ENCODE measurements at places on chromosomes 2 and 18.
A peak's percentile ranks its signal among the peaks of the same experiment; 100 is the strongest.

DNA sequence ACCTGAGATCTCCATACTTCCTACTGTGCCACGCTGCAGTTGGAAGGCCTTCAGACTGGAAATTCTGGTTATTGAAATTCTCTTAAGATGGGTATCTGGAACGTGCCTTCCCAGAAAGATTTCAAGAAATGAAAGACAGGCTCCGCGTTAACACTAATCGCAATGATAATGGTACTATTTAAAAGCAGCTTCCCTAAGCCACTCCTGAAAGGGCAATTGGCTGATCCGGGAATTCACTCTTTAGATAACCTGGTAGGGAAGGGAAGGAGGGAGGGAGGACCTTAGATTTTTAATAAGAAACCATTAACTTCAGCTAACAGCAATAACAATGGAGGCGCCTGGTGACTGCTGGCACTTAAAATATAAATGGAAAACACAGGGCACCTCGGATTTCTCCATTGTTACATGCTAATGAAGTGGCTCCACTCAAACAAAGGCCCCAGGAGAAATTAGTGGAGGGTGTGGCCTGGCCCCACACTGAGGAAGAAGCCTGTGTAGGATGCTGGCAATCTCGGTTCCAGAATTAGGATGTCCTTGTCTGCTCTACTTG lies 22.5 kb upstream of the MTA3 start:
- DNase-seq: no peak

DNA sequence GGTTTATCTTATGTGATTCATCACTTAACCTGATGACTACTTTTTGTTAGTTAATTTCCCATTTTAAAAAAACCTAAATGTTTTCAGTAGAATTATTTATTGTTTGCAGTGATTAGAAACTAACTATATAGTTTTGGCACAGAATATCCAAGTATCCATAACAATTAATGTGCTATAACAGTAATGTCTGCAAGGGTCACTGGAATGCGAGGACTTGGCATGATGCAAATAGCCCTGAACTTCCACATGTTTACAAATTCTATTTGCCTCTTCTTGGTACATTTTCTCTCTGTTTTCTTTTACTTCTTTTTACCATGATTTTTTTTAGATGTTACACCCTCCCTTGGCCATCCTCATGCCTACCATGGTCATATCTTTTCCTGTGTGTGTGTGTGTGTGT lies 49.3 kb upstream of the GALNT3 start:
- no peak for DNase-seq

DNA sequence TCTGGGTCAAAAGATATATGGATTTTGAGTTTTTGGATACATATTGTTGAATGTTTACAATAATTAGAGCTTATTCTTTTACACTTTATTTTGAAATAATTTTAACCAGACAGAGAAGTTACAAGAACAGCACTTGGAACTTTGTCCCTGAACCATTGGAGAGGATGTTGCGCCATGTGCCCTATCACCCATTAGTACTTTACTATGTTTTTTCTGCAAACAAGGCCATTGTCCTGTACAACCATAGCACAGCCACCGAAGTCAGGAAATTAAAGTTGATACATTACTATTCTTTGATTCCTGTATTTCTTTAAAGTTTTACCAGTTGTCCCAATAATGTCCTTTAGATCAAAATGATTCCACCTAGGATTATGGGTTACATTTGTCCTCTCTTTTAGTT lies 188.8 kb downstream of the ACKR3 start:
- DNase-seq: no peak

- DNase-seq: no peak
Measured at GRCh38 chr2:205929246-205929942, 156.6 kb downstream of the INO80D start.

GRCh38 chr2:190964170-190964795 lies 49.7 kb downstream of the STAT1 start:
- DNase-seq: no peak

- no peak for DNase-seq
Measured at GRCh38 chr2:112698834-112699515, 21.8 kb upstream of the NT5DC4 start.

DNA sequence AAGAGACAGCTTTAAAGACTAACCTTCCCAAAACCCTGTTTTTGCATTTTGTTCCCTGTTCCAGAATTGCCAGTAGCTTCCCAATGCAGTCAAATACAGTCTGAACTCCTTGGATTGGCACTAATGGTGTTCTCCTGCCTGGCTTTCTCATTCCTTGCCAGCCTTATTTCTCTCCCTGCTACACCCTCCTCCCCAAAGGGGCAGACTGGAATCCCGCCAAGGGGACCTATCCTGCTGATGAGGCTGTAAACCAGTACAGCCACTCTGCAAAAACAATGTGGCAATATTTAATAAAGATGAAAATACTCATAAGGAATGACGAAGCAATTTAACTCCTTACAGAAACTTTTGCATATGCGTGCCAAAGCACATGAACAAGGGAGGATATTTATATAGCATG lies 4.5 kb upstream of the SLC4A5 start:
- DNase-seq: no peak

DNA sequence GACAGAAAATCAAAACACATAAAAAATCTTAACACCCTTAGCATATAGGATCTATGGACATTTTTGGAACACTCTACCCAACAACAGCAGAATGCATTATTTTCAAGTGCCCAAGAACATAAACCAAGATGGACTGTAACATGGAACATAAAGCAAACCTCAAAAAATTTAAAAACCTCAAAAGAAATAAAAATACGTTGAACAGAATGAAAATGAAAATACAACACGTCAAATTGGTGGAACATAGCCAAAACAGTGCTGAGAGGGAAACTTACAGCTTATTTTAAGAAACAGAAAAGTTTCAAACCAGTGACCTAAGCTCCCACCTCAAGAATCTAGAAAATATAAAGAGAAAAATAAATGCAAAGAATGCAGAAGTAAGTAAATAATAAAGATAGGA lies 58.3 kb upstream of the BCL2L11 start:
- no peak for DNase-seq

GRCh38 chr2:123720760-123721159 lies 304.3 kb upstream of the CNTNAP5 start:
- no peak for DNase-seq

DNA sequence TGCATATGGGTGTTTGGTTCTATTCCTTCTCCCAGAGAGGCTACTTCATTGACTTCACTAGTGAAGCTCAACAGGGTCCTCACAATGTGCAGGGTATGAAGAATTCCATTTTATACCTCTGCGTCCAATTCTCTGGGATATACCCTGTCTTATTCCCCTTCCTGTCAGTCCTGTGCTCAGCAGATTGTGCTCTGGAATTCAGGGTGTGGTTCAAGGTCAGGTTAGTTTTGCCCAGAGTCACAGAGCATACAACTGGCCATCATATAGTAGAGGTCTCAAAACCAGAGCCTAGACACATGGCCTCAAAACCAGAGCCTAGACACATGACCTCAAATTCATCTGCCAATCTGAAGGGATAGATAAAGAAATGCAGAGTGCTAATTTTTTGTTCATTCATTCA lies 38.8 kb upstream of the VIT start:
- DNase-seq: no peak

DNA sequence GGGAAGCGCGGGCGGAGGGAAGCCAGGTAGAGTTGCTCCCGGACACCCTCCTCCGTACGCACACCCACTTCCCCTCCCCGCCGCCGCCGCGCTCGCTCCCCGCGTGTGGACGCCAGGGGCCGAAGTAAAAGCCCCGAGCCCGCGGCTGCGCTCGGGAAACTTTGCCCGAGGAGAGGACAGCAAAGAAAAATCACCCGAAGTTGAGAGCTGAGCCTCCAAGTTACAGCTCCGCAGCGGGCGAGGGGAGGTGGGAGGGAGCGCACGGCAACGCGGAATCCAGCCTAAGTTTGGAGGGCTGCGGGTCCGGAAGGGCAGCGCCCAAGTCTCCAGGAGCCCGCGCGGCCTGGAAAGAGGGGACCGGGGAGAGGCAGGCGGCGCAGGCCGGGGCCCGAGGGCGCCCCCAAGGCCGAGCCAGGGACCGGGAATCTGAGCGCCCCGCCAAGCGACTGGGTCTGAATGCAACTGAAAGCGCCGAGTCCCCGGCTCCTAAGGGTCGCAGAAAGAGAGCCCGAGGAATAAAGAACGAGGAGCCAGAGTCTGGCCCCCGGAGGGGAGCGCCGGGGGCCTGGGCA lies 706 bp upstream of the BCL11A start:
- peak; percentile 37 for DNase-seq

DNA sequence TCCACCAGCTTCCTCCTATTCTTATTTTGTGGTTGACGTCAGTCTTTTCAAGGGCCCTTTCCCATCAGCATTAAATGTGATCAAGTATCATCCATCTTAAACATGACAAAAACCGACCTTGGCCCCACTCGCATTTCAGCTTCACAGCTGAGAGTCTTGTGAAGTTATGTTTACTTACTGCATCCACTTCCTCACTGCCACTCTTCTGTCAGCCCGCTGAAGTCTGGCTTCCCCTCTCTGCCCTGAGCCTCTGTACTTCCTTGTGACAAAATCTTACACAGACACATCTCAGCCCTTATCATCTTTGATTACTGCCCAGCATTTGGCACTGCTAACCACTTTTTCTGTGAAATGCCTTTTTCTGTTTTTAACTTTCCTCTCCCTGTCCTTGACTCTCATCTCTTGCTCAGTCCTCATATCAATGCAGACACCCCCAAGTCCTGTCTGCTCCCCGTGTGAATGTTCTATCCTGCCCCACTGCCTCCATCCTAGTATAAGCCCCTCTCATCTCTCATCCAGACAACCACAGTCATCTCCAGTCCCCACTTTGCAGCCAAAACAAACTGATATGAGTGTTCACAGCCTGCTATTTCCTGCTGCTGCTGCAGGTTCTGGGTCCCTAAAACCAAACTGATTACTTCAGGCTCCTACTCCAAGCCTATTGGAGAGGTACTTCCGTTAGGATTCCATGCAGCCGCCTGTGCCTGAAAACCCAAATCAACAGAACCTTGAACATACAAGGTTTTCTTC lies 31.4 kb downstream of the FOSL2 start:
- DNase-seq: no peak
